ENCODE measurements at places on chromosomes 3 and 15.

- no peak for DNase-seq
Observed at GRCh38 chr3:149455989-149456388, 18.5 kb upstream of the TM4SF4 start.

DNA sequence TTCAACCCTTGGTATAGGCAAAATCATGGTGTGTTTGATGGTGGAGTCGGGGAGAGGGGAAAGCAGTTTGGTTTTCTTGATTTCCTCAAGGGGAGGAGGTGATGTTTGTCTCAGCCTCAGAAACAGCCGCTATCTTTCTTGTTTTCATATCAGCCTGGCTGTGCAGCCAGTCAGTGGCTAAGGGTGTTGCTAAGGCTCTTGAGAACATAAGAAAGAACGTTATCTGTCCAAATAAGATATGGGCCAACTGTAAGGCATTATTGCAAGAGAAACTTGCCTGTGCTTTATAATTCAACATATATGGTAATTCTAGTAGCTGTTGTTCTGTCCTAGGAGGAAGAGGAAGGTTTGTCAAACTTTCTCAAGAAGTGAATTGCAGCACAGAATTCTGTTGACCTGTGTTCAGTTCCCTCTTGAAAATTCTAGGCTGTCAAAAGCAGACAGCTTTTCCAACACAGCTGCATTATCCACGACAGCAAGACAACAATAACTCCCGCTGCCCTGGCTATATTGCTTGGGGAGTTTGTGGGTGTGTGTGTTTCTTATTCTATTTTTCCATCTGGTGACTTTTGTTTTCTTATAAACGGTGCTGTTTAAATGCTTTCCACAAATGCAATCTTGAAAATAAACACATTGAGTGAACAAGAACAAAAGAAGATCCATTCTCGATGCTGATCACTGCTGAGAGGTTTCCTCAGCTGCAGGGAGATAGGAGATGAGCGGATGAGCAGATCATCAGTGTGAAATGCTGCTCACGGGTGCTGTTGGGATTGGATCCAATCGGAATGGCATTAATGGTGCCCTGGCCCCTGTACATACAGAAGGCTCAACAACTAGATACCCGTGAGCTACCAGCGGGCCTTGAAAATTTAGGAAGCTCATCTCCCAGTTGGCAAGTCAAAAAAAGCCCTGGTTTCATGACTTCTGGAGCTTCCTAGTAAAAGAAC is 90.8 kb upstream of the TNFAIP8L3 start:
- DNase-seq = no peak

DNA sequence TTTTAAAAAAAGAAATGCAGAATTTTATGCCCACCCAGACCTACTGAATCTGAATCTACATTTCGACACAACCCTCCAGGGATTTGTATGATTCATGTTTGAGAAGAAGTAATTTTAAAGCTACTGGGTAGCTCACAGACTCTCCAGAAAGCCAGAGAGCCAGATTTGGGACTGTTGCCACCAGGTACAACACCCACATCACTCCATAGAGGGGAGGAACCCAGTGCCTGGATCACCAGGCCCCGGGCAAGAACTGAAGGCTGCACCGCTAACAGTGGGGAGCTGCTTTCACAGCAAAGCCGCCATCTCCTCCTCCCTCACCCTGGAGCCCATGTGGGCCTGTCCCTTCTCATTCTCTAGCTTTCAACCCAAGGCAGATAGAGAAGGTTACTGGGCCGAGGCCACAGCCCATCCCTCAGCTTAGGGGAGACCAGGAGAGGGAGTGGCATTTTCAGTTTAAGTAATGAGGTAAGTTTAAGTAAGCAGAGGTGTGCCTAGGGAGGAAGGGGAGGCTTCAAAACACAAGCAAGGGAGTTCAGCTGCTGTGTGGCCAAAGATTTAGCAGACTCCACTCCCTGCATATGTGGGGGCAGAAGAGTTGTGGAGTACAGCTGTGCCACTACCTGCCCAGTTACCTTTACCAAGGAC is 109.8 kb downstream of the IL12A start:
- peak; percentile 15 for DNase-seq

DNA sequence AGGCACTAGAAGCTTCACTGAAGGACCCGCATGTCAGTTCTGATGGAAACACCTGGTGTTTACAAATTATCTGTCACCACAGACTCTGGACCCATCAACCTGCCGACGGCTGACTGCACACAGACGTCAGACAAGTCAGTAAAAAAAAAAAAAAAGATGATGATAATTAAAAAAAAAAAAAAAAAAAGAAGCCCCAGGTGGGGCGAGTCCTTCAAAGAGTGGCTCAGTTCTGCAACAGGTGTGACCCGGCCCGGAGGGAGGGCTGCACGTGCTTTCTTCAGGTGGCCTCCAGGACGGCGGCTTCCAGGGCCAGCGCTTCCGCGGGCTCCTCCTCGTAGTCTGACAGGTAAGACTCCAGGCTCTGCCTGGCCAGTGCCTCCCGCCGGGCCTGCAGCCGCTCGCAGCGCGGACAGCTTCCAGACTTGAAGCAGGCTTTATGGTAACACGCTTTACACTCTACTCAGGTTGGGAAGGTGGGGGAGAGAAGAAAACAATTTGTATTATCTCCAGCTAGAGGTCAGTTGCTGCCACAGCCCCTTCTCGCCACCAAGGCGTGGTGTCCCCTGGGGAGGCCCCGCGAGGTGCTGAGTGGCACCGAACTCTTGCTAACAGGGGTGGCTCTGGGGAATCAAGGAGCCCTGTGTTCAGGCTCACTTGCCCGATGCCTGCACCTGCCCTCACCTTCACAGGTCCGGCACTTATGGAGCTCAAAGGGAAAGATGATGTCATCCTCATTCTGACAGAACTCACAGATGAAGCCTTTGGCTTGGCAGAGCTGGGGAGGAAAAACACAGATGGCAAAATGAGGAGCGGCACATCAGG is 61.8 kb downstream of the RUBCN start:
- no peak for DNase-seq

DNA sequence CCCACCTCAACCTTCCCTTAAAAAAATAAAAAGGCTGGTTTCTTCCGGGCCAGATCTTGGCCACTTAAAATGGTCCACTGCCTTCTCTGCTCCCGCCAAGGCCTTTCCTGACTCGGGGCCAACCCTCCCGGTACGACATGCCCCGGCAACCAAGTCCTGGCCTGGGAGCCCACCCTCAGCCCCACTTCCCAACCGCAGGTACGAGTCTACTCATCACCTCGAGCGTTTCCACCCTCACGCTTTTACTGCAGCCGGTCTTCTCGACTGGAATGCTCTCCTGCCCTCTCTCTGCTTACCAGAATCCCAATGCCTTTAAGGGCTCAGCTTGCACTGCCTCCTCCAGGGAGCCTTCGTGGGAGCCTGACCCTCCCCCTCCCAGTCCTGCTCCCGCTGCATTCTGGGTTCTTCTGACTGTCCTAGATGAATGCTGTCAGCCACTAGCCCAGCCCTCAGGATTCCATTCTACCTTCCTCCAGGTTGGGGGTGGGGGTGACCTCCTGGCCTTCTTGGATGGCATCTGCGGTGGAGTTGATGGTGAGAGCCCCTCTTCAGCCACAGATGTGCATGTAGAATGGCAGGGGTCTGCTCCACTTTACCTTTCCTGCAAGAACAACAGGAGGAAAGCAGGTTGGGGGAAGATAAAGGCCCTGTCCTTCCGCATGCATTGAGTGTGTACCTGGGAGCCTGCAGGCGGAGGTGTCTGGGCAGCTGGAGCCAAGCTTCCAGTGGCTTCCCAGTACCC is 1.1 kb upstream of the CSRNP1 start:
- no peak for DNase-seq

- DNase-seq = no peak
Observed at GRCh38 chr3:127068871-127069270, 86.0 kb downstream of the PLXNA1 start.

GRCh38 chr3:178849199-178849910 is 222.3 kb downstream of the ZMAT3 start:
- no peak for DNase-seq

GRCh38 chr3:63611382-63611781 is 41.1 kb upstream of the SNTN start:
- DNase-seq = peak; percentile 6

GRCh38 chr3:113142476-113142875 is 68.9 kb upstream of the BOC start:
- no peak for DNase-seq

- DNase-seq = no peak
Observed at GRCh38 chr3:166575161-166575560, 737.9 kb upstream of the BCHE start.

DNA sequence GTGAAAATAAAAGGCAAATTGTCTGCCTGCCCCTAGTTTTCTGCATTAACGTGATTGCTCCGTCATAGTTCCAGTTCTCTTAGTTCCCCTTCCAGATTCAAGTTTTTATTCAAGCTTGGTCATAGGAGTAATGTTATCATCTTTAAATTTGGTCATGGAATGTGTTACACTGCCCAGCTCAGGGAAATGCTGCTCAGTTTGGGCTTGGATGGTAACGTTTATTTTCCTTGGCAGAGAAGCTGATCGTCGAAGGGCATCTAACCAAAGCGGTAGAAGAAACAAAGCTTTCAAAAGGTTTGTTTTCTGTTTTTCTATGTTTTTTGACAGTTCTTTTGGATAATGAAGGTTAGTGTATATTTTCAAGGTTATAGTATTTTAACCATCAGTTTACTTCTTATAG is 118.4 kb upstream of the FLNB start:
- DNase-seq = peak; percentile 9

- DNase-seq = no peak
Observed at GRCh38 chr15:67359431-67360079, 105.0 kb downstream of the IQCH start.

- no peak for DNase-seq
Observed at GRCh38 chr15:82873000-82873680, 63.7 kb downstream of the WHAMM start.

DNA sequence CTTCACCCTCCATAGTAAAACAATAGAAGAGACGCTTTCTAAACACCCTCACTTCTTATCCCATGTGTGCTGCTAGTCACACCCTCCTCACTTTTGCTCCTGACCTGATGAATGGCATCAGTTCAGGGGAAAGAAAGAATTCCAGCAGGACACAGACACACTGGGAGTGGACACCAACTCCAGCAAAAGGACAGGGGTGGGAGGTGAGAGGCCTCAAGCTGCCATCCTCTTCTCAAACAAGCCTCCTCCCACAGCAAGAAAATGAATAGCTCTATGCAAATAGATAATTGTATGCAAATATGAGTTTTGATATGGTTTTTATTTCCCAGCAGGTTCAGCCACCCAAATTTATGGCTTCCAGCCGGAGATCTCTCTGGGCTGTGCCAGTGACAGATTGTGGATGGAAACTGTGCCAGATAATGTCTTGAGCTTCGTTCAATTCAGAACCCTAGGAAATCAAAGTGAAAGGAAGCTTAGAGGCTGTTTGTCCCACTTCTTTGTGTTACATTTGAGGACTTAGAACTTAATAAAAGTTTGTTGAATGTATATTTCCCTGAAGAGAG is 209.3 kb upstream of the PPP2R3A start:
- DNase-seq = no peak

GRCh38 chr3:95899494-95899893 is 914.9 kb upstream of the EPHA6 start:
- DNase-seq = peak; percentile 9

DNA sequence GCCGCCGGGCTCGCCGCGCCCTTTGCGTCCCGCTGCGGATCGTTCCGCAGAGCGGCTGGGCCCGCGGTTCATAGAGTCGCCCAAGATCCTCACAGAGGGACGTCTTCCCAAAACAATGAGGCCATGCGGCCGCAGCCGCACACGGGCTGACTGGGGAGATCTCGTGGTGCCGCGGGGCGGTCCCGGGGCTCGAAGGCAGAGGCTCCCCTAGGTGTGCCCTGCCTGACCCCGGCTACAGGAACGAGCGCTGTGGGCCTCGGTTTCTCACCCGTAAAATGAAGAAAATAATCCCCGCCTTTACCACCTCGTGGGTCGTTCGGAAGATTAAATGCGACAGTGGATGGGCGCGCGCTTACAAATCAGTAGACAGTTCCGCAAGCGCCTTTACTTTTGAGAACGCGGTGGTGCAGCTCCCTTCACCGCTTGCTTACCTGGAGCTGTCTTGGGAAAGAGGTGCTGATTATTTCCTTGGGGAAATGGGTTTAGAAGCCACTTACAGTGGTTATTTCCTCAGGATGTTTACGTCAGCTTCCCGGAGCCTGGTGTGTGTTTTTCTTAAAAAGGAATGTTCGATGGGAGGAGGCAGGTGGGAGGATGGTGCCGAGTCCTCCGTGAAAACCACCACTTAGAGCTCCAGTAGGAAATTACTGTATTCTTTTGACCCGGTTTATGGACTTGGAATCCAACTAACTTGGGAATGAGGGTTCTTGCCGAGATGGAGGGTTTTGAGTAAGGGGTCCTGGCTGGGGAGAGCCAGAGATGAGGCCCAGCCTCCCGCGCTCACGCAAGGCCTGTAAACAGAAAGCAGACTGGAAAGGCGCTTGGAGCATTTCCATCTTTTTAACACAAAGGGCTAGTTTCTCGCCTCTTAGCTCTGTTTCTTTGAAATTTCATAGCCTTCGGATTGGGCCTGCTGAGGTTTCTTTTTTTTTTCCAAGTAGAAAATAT is 1.9 kb upstream of the MEX3B start:
- DNase-seq = no peak

DNA sequence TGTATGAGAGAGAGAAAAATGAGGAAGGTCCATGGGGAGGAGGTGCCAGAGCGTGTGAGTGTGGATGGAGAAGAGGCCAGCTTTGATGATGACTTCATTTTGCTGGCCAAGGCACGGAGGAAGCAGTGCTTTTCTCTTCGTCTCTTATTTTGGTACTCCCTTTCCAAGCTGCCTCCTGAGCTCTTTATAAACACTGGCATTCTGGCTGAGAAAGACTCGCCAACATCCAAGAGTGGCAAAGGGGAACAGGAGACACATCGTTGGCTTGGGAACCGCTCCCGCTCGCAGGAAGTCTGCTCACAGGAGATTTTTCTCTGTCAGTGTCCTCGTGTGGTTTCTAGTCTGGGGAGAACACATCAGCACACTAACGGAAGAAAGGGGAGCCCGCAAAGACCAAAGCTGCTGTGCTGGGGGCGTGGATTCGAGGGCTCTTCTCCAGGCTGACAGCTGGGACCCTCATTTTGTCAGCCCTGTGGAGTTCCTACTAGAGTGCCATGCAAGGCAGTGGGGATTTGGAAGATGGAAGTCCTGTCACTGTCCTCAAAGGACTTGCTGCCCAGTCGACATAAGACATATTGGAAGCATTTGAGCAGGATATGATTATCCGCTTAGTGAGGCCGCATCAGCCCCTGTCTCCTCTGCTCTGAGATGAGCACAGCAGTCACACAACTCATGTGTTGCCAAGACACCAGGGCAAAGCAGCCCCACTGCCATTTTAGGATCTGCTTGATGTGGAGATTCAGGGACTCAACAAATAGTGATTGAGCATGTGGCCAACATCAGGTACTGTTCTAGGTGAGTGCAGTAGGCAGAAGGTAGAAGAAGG is 8.0 kb upstream of the SEMA4B start:
- DNase-seq = no peak

GRCh38 chr3:182710557-182711157 is 82.6 kb upstream of the ATP11B start:
- peak; percentile 12 for DNase-seq
